ENCODE measurements at places on chromosomes 12 and 14.

DNA sequence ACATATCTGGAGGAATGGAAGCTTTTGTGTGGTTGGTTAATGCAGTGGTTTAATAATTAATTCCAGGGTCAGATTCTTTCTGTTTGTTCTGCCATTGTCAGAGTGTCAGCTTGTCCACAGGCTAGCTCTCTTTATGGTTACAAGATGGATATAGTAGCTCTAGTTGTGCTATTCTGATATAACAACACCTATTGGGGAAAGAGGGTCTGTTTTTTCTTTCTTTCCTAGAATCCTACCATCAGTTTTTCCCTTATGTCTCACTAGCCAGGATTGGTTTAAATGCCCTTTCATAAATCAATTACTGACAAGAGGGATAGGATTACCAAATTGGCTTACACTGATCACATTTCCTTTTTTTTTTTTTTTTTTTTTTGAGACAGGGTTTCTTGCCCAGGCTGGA is 27.8 kb downstream of the CNOT2 start:
- no peak for DNase-seq

GRCh38 chr12:65411171-65411570 is 132.7 kb downstream of the MSRB3 start:
- peak; percentile 6 for DNase-seq

GRCh38 chr14:99134516-99135046 is 137.4 kb downstream of the BCL11B start:
- no peak for DNase-seq

- DNase-seq: no peak
Observed at GRCh38 chr14:61102549-61103466, 121.8 kb downstream of the SLC38A6 start.

DNA sequence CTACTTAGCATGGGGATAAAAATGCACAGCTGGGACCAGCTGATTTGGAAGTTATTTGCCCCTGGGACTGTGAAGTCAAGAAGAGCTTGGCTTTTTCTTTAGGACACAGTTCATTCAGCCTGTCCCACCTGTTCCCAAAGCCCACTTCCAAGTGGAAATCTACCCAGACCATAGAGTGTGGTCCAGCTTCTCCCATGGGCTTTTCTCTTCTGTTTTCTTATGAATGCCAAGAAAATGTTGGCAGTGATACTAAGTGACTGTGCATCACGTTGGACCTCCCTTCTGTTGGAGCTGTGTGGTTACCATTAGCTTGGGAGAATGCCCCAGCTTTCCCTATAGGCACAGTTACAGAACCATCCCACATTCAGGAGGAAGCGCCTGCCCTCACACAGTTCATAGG is 89.4 kb downstream of the NT5DC3 start:
- DNase-seq: no peak

GRCh38 chr12:112635036-112635435 is 156.5 kb upstream of the RPH3A start:
- no peak for DNase-seq
